T-cell (primary cell): ENCODE measurements at places on chromosomes 6 and 20. TPM values are rescaled to one million over a fixed set of nuclear protein-coding genes. Genes with fewer than 3 reads are reported as not detected.

Gene SLC16A10
- total RNA-seq = 14.3 TPM

Gene ULBP3
- 0.35 TPM for total RNA-seq

Gene PSORS1C2
- not detected for total RNA-seq

Gene POU5F1
- not detected for total RNA-seq

Gene PTCRA
- total RNA-seq = not detected

Gene TSBP1
- not detected for total RNA-seq

Gene PRND
- total RNA-seq = not detected

Gene CSTF1
- total RNA-seq = 22.6 TPM

Gene NKX2-4
- not detected for total RNA-seq

Gene RAD21L1
- total RNA-seq = not detected

Gene PCED1A
- total RNA-seq = 95.2 TPM

- no peaks in the 10 kb centered on the region for H3K4me1 ChIP-seq
- no peaks in the 10 kb centered on the region for H3K36me3 ChIP-seq
- H3K27me3 ChIP-seq = peaks cover 9% of the 10 kb centered on the region
- no peak overlapping the region for H3K4me3 ChIP-seq
- no peak for DNase-seq
Measured at GRCh38 chr6:89180971-89181370, 35.1 kb downstream of the PM20D2 start.

GRCh38 chr20:51095633-51096521, 73.0 kb upstream of the KCNG1 start:
- DNase-seq = no peak
- peaks cover 1% of the 10 kb centered on the region for H3K27me3 ChIP-seq
- H3K4me3 ChIP-seq = no peak overlapping the region
- no peaks in the 10 kb centered on the region for H3K36me3 ChIP-seq

DNA sequence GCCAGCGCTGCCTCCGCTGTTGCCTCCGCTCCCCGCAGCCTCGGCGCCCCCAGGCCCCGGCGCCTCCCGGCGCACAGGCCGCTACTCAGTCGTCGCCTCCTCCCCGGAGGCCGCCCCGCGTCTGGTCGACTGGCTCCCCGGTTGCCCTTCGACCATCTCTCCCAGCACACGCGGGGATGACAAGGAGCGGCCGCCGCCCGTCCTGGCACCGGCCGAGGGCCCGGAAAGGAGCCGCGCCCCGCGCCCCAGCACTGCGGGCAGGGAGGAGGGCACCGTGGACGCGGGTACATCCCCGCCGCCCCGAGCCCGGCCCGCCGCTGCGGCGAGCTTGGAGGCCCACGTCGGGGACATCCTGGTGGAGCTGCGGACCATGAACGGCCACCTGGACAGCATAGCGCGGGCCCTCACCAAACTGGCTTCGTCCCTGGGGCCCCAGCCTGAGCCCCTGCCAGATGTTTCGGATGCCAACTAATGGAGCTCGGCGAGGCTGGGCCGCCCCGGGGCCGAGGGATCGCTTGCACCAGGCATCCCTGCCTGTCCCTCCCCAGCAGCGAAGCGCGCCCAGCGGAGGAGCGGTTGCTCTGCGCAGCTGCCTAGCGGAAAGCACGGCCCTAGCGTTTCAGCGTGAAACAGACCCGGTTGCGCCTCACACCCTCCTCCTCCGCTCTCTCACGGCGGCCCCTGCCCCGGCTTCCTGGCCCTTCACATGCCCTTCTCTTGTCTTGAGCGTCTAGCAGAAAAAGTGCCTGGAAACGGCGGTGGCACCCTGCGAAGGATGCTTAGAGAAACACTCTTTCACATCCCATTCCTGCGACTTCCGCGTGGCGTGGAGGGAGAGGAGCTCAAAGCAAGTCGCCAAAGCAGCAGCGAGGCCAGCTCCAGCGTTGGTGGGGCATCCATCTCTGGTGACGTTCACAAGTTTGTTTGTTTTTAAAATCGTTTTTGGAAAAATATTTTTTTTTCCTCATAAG, 285.8 kb upstream of the SUPT3H start:
- DNase-seq = peak; percentile 54
- no peaks in the 10 kb centered on the region for H3K36me3 ChIP-seq
- H3K4me3 ChIP-seq = peak overlapping the region; percentile 27
- peaks cover 23% of the 10 kb centered on the region for H3K27me3 ChIP-seq
- no peak overlapping the region for H3K27ac ChIP-seq

- no peaks in the 10 kb centered on the region for H3K36me3 ChIP-seq
- H3K4me1 ChIP-seq = peaks cover 17% of the 10 kb centered on the region
- no peak overlapping the region for H3K4me3 ChIP-seq
- H3K27me3 ChIP-seq = no peaks in the 10 kb centered on the region
- DNase-seq = no peak
- no peak overlapping the region for H3K27ac ChIP-seq
Measured at GRCh38 chr6:157552820-157553485, 172.0 kb downstream of the ZDHHC14 start.

- no peak overlapping the region for H3K4me3 ChIP-seq
- H3K36me3 ChIP-seq = no peaks in the 10 kb centered on the region
- H3K27ac ChIP-seq = no peak overlapping the region
- H3K27me3 ChIP-seq = no peaks in the 10 kb centered on the region
- no peak for DNase-seq
Measured at GRCh38 chr20:4912380-4913142, 88.7 kb downstream of the SLC23A2 start.

DNA sequence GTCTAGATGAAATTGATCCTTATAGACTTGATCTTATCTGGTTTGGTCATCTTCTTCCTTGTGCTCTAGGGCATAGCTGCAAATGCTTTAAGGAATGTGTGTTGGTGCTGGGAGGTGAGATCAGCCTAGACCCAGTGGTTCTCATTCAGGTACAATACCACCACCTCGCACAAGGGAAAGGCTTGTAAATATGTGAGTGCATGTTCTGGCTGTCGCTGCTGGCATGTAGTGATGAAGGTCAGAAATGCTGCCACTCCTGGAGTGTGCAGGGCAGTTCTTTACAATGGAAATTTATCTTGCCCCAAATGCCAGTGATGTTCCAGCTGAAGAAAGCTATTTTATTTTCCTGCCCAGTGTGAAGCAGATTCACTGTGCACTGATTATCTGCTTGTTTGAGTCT, 900.9 kb downstream of the QKI start:
- no peak overlapping the region for H3K4me3 ChIP-seq
- H3K4me1 ChIP-seq = no peaks in the 10 kb centered on the region
- no peak overlapping the region for H3K27ac ChIP-seq
- no peaks in the 10 kb centered on the region for H3K27me3 ChIP-seq
- no peak for DNase-seq

GRCh38 chr6:4909063-4909706, 94.7 kb downstream of the RPP40 start:
- no peak for DNase-seq
- peaks cover 25% of the 10 kb centered on the region for H3K4me1 ChIP-seq
- H3K36me3 ChIP-seq = no peaks in the 10 kb centered on the region
- no peak overlapping the region for H3K27ac ChIP-seq

DNA sequence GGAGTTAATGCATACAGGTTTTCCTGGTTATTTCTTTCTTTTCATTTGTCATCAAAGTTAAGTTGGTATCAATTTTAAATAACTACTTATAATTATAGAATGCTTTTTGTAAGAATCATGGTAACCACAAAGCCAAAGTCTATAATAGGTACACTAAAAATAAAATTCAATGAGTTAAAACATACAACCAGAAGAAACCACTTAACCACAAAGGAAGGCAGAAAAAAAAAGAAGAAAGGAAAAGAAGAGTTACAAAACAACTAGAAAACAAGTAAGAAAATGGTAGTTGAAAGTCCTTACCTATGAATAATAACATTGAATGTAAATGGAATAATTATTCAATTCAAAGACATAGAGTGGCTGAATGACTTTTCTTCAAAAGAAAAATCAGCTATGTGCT, 45.6 kb downstream of the THBS2 start:
- H3K27me3 ChIP-seq = no peaks in the 10 kb centered on the region
- no peaks in the 10 kb centered on the region for H3K4me1 ChIP-seq
- DNase-seq = no peak
- H3K4me3 ChIP-seq = no peak overlapping the region

DNA sequence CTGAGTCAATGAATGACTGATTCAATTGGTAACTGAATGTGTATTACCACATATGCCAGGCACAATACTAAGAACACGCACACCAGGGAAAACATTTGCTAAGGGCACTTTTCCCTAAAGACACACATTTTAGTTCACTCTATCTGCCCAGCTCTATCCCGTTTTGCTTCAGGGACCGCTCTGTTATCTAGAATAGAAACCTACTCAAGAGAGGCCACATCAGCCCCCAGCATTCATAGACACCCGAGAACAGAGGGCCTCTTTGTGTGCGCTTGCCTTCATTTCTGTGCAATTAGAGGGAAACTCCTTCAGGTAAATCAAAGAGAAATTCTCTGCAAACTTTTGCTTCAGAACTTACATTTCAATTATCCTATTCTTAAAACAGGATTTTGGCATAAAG, 50.3 kb downstream of the DZANK1 start:
- H3K36me3 ChIP-seq = no peaks in the 10 kb centered on the region
- H3K4me1 ChIP-seq = no peaks in the 10 kb centered on the region
- DNase-seq = no peak
- H3K27ac ChIP-seq = no peak overlapping the region
- no peak overlapping the region for H3K4me3 ChIP-seq

- H3K4me1 ChIP-seq = no peaks in the 10 kb centered on the region
- H3K27me3 ChIP-seq = no peaks in the 10 kb centered on the region
- no peak overlapping the region for H3K27ac ChIP-seq
- no peak for DNase-seq
- H3K36me3 ChIP-seq = no peaks in the 10 kb centered on the region
- H3K4me3 ChIP-seq = no peak overlapping the region
Measured at GRCh38 chr20:17658648-17658993, 23.4 kb downstream of the RRBP1 start.

- peak overlapping the region; percentile 66 for H3K4me3 ChIP-seq
- H3K27me3 ChIP-seq = peaks cover 19% of the 10 kb centered on the region
- peak overlapping the region; percentile 6 for H3K27ac ChIP-seq
- DNase-seq = no peak
Measured at GRCh38 chr20:62239278-62239879, 1.1 kb downstream of the OSBPL2 start.

DNA sequence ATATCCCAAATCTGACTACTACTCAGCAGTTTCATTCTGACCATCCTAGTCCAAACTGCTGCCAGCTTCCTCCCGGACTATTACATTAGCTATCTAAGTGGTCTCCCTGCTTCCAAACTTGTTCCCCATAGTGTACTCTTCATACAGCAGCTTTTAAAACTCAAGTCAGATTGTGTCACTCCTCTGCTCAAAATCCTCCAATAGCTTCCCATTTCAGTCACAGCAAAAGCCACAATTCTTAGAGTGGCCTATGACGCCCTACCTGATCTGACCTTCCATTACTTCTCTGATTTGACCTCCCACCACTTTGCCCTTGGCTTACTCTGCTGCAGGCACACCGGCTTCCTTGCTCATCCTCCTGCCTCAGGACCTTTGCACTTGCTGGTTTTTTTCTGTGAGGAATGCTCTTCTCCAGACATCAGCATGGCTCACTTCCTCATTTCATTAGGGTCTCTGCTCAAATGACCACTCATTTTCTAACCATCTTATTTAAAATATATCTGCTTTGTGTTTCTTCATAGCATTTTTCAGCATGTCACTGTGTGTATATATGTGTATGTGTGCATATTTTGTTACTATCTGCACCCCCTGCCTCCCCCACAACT, 111.1 kb upstream of the DTNBP1 start:
- no peak overlapping the region for H3K4me3 ChIP-seq
- no peaks in the 10 kb centered on the region for H3K36me3 ChIP-seq
- no peak overlapping the region for H3K27ac ChIP-seq

DNA sequence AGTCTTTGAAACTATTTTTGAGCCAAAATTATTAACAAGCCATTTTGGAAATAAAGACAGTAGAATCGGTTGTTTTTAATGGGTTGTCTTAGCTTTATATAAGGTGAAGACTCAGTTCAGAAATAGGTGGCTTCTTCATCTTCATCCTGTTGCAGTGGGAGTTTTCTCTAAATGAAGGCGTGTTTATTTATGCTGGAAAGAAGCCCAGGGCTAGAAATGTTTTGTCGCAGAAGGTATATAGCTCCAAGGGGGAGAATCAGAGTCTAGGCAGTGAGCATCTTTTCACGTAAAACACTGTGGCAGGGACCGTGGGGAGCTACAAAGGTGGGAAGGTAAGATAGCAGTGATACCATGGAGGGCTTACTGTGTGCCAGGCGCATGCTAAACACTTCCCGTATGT, 34.3 kb downstream of the FARS2 start:
- H3K27me3 ChIP-seq = no peaks in the 10 kb centered on the region
- H3K27ac ChIP-seq = no peak overlapping the region
- no peaks in the 10 kb centered on the region for H3K36me3 ChIP-seq
- peaks cover 8% of the 10 kb centered on the region for H3K4me1 ChIP-seq

DNA sequence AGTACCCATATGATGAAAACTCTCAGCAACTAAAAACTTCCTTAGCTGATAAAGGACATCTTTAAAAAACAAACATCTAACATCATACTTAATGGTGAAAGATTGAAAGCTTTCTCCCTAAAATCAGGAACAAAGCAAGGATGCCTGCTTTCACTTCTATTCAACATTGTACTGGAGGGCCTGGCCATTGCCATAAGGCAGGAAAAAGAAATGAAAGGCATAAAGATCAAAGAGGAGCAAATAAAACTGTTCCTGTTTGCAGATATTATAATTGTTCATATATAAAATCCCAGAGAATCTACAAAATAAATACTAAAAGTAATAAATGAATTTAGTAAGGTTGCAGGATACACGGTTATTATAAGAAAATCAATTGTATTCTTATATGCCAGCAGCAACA, 124.6 kb upstream of the ARMC2 start:
- H3K4me3 ChIP-seq = no peak overlapping the region
- H3K36me3 ChIP-seq = no peaks in the 10 kb centered on the region
- no peak overlapping the region for H3K27ac ChIP-seq
- H3K4me1 ChIP-seq = no peaks in the 10 kb centered on the region

GRCh38 chr6:158314737-158315136, 2.5 kb downstream of the TULP4 start:
- no peak overlapping the region for H3K4me3 ChIP-seq
- H3K36me3 ChIP-seq = peaks cover 20% of the 10 kb centered on the region
- H3K27ac ChIP-seq = no peak overlapping the region
- no peaks in the 10 kb centered on the region for H3K27me3 ChIP-seq
- H3K4me1 ChIP-seq = no peaks in the 10 kb centered on the region

DNA sequence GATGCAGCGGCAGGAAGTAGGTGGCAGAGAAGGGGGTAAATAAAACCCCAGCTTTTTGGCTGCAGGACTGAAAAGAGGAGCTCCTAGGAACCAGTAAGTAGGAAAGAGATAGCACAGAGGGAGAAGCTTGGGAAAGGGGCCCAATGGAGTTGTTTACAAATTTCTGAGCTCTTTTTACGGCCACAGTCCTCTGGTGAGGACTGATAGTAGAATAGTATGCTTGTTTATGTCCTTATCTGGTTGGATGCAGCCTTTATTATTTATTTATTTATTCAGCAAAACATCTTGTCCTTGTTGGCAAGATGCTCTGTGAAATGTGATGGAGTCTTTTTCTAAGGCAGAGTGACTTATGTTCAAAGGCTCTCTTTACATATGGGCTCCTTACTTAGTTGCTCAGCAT, 119.7 kb upstream of the AHI1 start:
- no peak overlapping the region for H3K27ac ChIP-seq
- H3K27me3 ChIP-seq = no peaks in the 10 kb centered on the region
- H3K4me1 ChIP-seq = no peaks in the 10 kb centered on the region
- no peaks in the 10 kb centered on the region for H3K36me3 ChIP-seq
- H3K4me3 ChIP-seq = no peak overlapping the region

GRCh38 chr6:31686483-31686882, 5.6 kb upstream of the LY6G5C start:
- H3K36me3 ChIP-seq = peaks cover 54% of the 10 kb centered on the region
- H3K4me3 ChIP-seq = no peak overlapping the region
- DNase-seq = no peak
- no peak overlapping the region for H3K27ac ChIP-seq
- H3K27me3 ChIP-seq = no peaks in the 10 kb centered on the region
- no peaks in the 10 kb centered on the region for H3K4me1 ChIP-seq
